NCI-H187 (cell line): ENCODE measurements at places on chromosomes 5 and 9.

- DNase-seq, result no peak
Measured at GRCh38 chr9:127686461-127687393, 20.1 kb upstream of the CFAP157 start.

- DNase-seq, result no peak
Measured at GRCh38 chr9:93225892-93226291, 42.0 kb downstream of the WNK2 start.

- no peak for DNase-seq
Measured at GRCh38 chr5:99156688-99157087, 227.9 kb upstream of the CHD1 start.

DNA sequence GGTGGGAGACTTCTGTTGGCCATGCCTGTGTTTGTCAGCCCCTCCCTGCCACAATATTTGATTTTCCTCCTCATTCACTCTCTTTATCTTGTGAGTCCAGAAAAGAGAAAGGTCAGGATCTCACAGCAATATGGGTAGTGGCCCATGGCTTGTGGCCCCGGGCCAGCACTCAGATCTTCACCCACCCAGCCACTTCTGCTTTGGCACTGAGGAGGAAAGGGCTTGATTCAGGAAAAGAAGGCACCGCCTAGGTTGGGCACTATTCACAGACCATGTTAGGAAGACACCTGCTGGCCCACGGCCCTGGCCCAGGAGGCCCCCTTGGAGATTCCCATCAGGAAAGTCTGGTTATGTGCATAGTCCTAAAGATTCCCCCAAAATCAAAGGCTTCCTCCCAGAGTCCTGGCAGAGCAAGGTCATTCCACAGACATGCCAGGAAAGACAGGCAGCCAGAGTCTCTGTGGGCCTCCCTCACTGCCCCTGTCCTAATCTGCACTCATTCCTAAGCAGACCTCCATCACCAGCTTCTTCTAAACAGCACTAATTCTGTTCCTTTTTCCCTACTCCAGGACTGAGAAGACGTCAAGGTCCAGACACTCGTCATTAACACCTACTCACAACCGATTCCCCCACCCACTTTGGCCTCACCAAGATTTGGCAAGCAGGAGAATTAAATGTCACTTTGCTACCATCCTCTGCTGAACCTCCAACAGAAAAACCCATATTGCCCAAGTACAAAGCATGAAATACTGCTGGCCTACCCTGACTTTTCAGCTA, 179.3 kb downstream of the DEPDC1B start:
- no peak for DNase-seq

GRCh38 chr5:54874337-54875021, 110.9 kb downstream of the ESM1 start:
- DNase-seq, result no peak

DNA sequence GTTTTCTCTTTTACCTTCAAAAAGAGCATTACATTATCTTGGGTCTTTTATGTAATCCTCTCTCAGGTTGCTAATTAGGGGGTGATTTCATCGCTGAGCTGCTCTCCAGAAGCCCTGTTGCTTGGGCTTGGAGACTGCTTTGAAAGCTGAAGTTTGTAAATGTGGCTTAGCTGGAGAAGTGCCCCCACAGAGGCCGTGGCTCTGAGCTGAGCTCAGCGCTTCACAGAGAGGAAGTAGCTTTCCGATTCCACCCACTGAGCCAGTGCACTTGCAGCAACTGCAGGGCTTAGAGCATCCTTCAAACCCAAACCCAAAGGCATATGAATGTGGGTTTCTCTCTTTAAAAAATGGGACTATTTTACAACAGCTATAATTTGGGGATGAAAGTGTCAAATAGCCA, 13.7 kb upstream of the NXNL2 start:
- DNase-seq, result no peak

- no peak for DNase-seq
Measured at GRCh38 chr5:164809821-164810220, 1304.4 kb downstream of the MAT2B start.

GRCh38 chr5:159878988-159879471, 37.3 kb upstream of the ADRA1B start:
- DNase-seq, result no peak

- DNase-seq, result no peak
Measured at GRCh38 chr9:78663369-78663768, 366.4 kb downstream of the PSAT1 start.

- no peak for DNase-seq
Measured at GRCh38 chr9:87812375-87813118, 70.1 kb upstream of the SPATA31E1 start.

DNA sequence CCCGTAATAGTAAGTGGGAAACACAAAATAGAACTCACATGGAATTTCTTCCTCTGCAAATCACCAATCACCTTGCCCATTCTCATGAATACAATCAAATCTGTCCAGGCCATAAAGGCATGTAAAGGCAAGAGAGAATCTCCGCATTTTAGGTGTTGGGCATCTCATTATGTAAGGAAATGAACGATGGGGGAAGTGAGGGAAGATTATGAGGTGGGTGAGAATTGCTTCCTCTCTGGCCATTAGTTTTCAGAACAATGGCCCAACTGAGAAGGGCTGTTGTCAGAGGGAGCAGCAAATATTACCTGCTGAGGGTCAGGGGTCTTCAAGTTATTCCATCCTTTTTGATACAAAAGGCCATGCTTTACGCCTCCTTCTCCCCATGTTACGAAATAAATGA, 455.1 kb downstream of the ARHGEF28 start:
- DNase-seq, result no peak

GRCh38 chr9:86765746-86766430, 181.4 kb downstream of the GAS1 start:
- no peak for DNase-seq

DNA sequence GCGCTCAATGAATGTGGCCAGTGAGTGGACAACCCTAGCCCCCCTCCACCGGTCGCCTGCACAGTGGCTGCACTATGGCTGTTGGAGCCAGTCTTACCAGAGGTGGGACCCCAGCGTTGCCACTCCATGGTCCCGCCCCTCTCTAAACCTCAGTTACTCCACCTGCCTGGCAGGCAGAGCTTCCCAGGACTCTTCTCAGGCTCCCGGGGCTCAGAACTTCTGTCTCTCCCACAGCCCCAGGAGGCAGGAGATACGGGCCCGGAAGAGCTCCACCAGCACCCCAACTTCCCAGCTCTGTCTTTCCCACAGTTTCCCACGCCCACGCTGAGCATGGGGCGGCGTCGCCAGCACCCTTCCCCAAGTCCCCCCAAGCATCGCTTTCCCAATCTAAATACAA, 975 bp downstream of the RASGEF1C start:
- no peak for DNase-seq

DNA sequence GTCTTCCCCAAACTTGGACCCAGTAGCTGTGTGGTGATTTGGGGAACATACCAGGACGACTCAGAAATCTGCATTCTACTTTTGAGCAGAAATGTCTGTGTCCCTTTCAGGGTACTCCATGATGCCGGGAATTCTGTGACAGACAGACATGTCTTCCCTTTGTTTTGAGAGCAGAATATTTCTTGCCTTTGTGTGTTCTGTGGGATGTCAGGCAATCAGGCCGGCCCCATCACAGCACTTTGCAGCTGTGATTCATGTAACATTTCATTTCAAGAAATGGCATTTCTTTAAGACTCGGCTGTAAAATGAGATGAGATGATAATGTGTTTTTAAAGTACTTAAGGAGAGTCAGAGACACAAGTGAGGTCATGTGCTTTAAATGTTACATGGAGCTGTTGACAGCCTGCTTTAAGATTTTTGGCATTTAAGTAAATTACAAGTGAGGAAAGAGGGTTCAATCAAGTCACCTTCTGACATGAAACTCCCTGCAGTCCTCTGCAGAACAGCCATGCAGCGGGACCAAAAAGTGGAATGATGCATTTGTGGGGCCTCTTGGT, 98.7 kb downstream of the SLC28A3 start:
- no peak for DNase-seq

DNA sequence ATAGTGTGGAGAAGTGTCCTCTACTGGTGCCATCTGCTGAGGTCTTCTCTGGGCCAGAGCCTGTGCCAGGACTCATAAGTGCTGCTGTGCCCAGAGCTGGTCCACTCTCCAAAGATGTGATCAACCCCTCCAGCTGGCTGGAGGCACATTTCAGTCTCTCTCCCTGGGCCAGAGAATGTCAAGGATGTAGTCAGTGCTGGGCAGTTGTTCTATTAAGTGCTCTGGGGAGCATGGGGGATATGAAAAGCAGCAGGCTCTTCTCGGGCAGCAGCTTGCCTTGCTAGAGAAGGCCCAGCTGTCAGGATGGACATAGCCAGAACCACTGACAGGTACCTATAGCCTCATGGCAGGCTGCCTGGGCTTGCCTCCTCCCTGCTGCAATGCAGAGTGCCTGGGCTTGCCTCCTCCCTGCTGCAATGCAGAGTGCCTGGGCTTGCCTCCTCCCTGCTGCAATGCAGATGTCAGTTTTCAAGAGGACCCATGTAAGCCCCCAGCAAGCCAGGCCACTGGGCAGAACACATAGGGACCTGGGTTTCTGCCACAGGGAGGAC, 157.2 kb upstream of the PANK3 start:
- no peak for DNase-seq

DNA sequence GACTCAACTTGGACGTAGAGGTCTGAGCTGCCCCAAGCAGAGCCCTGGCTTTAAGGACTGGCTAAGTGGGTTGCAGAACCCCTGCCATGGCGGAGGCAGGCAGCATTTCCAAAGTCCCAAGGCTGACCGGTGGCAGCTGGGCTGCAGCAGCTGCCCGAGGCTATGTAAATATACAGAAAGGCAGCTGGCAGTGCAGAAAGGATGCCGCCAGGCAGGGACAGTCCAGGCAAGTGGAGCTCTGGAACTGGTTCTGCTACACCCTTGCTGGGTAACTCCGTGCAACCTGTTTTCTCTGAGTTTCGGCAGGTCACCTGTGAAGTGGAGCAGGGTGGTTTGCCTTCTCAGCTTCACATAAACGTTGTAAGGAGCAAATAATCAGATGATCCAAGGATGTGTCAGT, 46.0 kb downstream of the SHB start:
- no peak for DNase-seq

GRCh38 chr9:109781086-109781485, 1.1 kb downstream of the PALM2AKAP2 start:
- no peak for DNase-seq

GRCh38 chr5:107251151-107251550, 419.6 kb downstream of the EFNA5 start:
- DNase-seq, result no peak

DNA sequence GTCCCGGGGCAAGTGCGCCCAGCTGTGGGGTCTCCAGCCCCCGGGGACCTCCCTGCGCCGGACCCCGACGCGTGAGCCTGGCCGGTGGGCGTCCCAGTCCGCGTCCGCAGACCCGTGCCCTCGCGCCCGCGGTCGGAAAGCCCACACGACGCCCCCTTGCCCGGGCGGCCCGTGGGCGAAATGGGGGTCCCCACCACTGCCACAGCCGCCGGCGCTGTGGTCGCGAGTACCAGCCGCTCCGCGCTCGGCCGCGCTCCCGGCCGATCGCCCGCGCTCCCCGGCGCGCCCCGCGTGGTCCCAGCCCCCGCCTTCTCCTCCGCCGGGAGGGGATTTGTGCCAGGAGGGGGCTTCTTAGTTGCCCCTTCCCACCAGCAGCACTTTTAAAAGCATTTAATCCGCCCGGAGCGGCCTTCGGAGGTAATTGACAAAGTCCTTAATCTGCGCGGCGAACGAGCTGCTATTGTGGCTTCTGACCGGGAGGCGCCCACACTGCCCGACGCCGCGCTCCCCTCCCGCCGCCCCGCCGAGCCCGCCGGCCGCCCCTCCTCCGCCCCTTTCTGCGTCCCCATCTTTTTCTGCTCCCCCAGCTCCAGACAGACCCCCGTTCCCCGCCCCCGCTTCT, 469 bp upstream of the FIBCD1 start:
- DNase-seq, result no peak

- DNase-seq, result no peak
Measured at GRCh38 chr5:173567548-173567947, 48.9 kb downstream of the BOD1 start.

- DNase-seq, result no peak
Measured at GRCh38 chr5:139148306-139148705, 49.9 kb downstream of the SIL1 start.

- DNase-seq, result no peak
Measured at GRCh38 chr9:37309136-37309535, 113.4 kb upstream of the GRHPR start.

- DNase-seq, result no peak
Measured at GRCh38 chr9:107952773-107953172, 463.2 kb upstream of the KLF4 start.

- no peak for DNase-seq
Measured at GRCh38 chr9:112548836-112549595, 62.4 kb downstream of the KIAA1958 start.

- DNase-seq, result no peak
Measured at GRCh38 chr5:66932457-66932856, 264.1 kb downstream of the CD180 start.

DNA sequence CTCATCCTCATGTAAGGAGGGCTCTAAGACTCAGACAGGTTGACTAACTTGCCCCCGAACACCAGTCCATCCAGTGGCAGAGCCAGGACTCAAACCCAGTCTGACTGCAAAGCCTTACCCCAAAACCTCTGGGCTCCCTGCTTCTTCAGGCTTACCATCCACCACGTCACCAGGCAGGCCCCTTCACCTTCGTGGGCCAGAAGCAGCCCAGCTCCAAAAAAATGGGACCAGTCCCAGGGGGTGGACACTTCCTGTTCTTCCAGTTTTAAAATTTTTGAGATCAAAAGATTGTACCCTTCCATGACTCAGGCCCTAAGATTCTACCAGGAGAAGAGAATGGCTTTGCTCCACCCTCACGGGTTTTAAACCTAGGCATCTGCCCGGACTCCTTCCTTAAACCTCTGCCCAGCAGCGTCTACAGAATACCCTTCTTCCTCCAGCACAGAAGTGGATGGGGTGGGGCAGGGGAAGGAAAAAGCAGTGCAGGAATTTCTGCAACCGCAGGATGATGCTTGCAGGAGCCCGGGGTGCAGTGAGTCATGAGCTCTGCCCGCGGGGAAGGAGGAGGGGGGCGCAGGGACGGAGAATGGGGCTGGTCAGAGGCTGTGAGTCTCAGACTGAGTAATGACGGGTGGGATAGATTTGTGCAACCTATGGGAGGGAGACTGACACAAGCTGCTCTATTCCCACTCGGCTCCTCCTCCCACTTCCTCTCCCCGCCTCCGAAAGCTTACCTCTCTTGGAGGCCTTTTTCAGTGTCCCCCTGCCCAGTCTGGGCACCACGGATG, 50.4 kb upstream of the STXBP1 start:
- no peak for DNase-seq

- DNase-seq, result no peak
Measured at GRCh38 chr5:172151661-172152210, 36.3 kb downstream of the STK10 start.

- no peak for DNase-seq
Measured at GRCh38 chr5:223791-224190, 5.7 kb downstream of the SDHA start.

- DNase-seq, result no peak
Measured at GRCh38 chr9:94081435-94081834, 2.8 kb upstream of the PTPDC1 start.

DNA sequence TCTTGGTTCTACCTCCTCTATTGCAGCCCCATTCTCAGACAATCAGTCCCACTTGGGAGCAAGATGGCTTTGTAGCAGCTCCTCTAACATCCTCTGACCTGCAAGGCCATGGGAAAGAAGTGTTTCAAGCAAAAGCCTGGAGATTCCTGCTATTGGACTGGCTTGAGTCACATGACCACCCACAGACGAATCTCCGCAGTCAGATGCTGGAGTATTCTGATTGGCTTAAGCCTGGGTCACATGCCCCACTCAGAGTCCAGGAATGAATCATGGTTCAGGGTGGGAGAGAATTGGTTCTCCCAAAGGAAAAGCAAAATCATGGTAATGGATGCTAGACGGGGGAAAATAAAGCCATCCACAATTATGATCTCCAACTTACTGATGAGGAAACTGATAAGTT, 22.6 kb upstream of the LMX1B start:
- DNase-seq, result no peak
